Stimulated activated CD8-positive, alpha-beta memory T cell treated with anti-CD3 and anti-CD28 coated beads, Interleukin-2, amount 100 ng/mL, for 1 hour (primary cell): ENCODE measurements at places on chromosomes 4 and X.

GRCh38 chr4:106690487-106690886 lies 321.9 kb upstream of the GIMD1 start:
- no peak for DNase-seq

DNA sequence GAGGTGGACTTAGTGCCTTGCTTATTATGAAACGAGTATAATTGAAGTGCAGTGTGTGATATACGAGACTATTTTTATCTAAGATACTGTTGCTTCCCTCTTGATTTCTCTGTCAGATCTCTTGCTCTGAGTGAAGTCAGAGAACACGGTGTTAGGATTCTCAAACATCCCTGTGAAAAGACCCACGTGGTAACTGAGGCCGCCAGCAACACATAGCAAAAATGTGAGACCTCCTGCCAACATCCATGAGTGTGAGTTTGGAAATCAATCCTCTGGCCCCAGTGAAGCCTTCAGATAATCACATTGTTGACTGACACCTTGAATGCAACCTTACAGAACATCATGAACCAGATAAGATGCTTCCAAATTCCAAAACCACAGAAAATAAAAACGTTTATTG lies 954.4 kb downstream of the FAT4 start:
- DNase-seq, result no peak

DNA sequence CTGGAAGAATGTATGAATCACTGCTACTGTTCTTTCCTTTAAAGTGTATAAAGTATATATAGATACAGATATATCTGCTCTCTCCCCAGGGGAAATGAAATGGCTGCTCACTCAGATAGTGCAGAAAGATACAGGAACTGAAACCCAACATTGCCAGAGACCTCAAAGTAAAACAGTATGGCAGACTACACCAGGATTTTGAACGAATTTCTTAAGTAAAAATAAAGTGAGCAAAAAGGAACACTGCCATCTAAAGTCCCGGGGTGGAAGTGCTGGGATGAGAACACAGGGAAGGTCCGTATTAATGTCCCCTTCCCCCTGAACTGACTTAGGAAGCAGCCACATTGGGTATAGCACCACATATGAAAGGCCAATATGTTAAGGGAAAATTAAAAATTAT lies 93.4 kb downstream of the TMA16 start:
- no peak for DNase-seq

GRCh38 chr4:133799717-133800315 lies 401.8 kb downstream of the PABPC4L start:
- DNase-seq, result no peak

DNA sequence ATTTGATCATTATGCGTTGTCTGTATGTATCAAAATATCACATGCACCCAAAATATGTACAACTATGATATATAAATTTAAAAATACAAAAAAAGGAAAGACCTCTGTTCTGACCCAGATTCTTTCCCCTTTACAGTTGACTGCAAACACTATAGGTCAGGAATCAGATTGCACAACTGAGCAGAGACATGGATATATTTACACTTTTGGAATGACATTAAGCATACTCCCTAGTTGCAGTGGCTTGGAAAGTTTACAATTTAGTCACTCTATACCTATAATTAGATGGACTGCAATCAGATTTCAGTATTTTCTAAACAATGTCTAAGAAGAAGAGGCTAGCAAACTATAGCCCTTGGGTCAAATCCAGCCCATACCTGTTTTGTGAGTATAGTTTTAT lies 98.5 kb upstream of the INPP4B start:
- DNase-seq, result no peak

GRCh38 chr4:13641084-13641483 lies 13.6 kb upstream of the BOD1L1 start:
- no peak for DNase-seq

DNA sequence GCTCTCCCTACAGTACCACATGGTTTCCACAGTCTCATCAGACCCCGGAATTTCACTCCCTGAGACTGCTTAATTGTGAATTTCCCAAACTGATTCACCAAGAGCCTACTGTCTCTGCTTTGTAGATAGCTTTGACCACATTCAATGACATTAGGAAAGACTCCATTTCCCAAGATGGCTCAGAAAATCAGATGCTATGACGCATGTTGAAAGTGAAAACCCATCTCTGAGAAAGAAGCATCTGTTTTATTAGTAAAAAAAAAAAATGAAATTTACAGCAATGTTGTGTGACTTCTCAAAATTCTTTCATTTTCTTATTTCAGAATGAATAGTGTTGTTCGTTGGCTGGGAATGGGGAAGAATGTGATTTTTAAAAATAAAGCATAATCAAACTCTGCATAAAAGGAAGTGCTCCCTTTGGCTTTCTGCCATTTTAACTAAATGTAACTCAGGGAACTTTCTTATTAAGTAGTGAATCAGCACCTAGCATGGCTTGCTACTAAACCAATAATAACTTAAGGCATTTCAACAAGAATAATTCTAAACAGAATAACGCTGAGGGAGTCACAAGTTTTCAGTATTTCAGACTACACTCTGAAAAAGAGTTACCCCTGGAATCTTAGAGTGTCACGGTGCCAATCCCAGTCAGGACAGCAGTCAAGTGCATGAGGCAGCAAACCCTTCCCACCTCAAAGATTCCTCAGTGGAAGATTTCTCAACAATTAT lies 97.4 kb upstream of the MYOZ2 start:
- no peak for DNase-seq

GRCh38 chrX:100830143-100830542 lies 10.0 kb downstream of the CSTF2 start:
- no peak for DNase-seq

GRCh38 chr4:56637791-56638190 lies 43.3 kb downstream of the HOPX start:
- no peak for DNase-seq

DNA sequence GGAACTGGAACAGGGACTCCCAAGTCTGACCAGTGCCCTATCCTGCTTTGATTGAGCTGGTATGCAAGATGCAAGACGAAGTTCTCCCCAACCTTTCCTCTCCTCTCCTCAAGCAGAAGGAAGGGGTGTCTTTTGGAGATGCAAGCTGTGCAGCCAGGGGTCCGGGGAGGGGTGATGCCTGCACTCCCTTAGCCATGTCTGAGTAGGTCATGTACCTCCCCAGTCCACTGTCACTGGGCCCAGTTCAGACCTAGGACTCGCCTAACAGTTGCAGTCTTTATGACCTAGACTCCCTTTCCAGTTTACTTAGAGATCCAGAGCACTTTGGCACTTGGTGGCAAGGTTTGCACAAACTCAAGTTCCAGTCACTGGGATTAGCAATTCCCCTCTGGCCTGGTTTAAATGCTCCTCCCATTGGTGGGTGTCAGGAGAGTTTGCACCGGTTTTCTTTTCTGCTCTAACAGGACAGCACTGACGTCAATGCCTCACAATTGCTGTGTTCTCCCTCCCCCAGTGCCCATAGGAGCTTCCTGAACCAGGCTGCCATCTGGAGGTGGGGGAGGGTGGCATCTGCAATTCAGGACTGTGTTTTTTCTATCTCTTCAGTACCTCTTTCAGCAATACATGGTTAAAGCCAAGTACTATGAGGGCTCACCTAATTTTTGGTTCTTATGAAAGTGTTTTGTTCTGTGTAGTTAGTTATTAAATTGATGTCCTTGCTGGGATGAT lies 782.2 kb downstream of the ARAP2 start:
- DNase-seq, result no peak

DNA sequence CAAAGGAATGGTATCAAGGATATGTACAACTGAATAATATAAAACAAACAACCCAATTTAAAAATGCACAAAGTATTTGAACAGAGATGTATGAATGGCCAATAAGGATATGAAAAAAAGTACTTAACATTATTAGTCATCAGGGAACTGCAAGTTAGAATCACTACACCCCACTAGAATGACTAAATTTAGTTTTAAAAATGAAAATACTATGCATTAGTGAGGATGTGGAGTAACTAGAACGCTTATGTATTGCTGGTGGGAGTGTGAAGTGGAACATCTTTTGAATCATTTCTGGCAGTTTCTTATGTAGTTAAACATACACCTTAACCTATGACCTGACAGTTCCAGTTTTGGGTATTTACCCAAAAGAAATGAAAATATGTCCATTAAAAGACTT lies 13.0 kb upstream of the SLC16A2 start:
- DNase-seq, result no peak

- DNase-seq, result no peak
Observed at GRCh38 chrX:108022491-108023089, 22.3 kb upstream of the VSIG1 start.

GRCh38 chr4:17492058-17492741 lies 19.7 kb downstream of the QDPR start:
- DNase-seq, result no peak

DNA sequence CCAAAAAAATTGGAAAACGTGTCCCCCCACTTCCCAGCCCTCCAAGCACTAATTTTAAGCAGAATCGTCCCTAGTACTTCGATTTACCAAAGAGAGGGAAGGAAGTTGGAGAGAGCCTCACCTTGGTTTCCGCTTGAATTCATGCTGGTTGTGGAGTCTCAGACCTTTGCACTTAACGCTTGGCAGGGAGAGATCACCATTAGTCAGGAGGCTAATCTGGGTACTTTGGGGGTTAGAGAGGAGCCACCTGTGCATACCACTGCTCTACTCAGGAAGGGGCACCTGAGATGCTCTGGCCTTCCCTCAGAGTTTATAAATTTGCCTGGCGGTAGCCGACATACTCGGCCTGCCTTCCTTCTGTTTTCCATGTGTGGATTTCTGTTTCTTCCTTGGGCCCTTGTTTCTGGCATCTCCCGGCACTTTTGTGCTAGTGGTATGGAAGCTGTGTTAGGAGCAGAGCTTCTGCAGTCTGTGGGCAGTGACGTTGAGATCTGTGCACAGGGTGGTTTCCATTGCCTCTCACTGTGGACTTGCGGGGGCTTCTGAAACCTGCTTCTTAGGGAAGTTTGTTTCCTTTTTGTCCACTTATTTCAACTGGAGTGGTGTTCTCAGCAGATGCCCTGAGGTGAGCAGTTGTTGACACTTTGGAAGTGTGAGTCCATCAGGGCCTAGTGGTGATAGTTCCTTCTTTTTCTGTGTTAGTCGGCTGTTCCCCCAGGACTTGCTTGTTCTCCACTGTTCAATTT lies 104.2 kb downstream of the TMEM131L start:
- DNase-seq, result no peak

DNA sequence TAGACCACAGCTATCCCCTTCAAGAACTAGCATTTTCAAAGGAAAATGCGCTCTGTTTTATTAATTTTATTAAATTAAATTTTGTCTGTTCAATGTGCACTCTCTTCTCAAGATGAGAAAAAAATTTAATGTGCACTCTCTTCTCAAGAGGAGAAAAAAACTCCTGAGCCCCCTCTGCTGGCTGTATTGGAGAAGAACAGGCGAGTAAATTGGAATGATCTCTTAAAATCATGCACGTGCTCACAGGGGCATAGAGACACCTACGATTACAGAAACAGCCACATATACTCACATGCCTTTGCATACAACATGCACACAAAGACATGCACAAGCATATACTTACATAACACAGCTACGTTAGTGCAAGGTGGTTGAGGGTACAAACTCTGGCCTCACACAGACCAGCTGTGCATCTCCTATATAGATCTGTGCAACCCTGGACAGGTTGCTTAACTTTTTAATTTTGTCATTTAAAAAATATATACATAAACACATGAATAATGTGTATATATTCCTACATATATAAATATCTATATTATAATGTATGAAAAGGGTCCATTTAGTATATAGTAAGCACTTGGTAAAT lies 176.2 kb upstream of the CXorf66 start:
- DNase-seq, result no peak

DNA sequence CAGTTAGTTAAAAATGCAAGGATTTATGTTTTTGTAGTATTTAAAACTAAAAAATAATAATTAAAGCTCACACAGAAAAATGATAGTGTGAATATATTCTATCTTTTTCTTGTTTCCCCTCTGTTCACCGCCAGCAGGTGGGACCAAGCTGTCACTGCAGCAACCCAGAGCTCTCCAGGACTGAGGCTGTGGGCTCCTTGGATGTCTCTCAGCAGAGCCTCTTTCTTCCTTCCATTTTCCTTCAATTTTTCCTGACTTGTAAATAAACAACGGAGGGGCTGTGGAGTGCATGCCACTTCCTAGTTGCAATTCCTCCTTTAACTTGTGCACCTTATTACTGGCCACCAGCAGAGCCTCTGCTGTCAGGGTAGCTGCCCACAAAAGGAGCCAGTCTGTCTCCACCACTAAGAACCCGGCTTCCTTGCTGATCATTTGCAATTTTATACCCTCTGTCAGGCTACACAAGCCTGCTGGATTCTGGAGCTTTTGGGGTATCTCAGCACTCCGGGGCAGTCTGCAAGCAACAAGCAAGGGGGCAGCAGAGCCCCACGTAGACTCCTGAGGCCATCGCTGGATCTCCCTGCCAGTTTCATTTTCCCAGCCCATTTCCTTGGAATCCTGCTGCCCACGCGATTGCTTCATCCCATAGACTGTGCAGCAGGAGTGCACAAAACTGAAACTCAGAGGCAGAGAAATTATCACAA lies 1467.4 kb downstream of the C4orf33 start:
- DNase-seq, result no peak

DNA sequence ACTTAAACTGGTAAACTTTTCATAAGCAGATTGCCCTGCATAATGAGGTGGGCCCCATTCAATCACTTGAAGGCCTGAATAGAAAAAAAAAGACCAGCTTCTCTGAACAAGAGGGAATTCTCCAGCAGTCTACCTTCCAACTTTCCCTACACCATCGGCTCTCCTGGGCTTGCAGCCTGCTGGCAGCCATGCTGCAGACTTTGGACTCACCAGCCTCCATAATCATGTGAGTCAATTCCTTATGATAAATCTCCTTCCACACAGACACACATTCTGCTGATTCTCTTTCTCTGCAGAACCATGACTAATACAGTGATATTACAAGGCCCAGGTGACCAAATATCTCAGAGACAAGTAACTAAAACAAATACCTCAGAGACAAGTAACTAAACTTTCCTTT lies 113.8 kb upstream of the WDR17 start:
- DNase-seq, result no peak

GRCh38 chr4:142846108-142846728 lies at the start of gene INPP4B:
INPP4B (minus strand) TSS chr4:142846301.
- DNase-seq, result peak; percentile 21

GRCh38 chr4:2829321-2829932 lies 14.2 kb upstream of the ADD1 start:
- no peak for DNase-seq

DNA sequence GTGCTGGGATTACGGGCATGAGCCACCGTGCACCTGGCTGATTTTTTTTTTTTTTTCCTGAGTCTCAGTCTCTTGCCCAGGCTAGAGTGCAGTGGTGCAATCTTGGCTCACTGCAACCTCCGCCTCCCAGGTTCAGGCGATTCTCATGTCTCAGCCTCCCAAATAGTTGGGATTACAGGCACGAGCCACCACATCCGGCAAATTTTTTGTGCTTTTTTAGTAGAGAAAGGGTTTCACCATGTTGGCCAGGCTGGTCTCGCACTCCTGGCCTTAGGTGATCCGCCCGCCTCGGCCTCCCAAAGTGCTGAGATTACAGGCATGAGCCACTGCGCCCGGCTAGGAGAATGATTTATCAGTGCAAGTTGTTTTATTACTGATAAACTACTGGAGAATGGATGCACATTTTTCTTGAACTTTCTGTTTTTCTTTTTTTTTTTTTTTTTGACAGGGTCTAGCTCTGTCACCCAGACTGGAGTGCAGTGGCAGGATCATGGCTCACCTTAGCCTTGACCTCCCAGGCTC lies 39.7 kb upstream of the DHRSX start:
- no peak for DNase-seq

- no peak for DNase-seq
Observed at GRCh38 chr4:150079081-150079581, 886 bp downstream of the DCLK2 start.

GRCh38 chr4:45317276-45317675 lies 590.9 kb upstream of the GNPDA2 start:
- DNase-seq, result no peak

- no peak for DNase-seq
Observed at GRCh38 chr4:83568062-83568461, 32.2 kb downstream of the GPAT3 start.

GRCh38 chr4:77040270-77040669 lies 35.5 kb downstream of the CCNI start:
- DNase-seq, result no peak
